ENCODE measurements at places on chromosomes 5 and 9.

DNA sequence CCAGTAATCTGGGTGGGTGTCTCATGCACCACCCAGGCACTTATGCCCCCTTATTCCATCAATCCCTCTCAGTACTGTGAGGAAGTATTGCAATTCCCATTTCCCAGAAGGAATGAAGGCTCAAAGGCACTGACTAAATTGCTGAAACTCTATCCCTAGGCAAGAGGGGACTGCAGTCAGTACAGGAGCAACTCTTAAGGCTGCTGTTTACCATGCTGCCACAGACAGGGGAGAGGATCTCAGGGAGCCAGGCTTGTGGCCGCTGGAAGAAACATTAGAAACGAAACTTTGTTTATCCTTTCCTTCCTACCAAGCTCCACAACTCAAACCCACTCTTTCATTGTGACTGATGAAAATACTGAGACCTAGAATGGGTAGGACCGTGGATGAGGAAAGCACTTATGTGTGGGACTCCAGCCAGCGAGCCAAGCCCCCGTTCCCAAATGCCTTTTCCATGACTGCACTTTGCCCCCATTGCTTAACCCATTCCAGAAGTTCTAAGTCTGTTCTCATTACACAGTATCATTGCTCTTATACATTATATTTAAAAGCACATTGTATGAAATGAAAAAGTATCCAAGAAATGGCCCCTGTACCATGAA is 54.3 kb downstream of the TLE1 start:
- DNase-seq = no peak

DNA sequence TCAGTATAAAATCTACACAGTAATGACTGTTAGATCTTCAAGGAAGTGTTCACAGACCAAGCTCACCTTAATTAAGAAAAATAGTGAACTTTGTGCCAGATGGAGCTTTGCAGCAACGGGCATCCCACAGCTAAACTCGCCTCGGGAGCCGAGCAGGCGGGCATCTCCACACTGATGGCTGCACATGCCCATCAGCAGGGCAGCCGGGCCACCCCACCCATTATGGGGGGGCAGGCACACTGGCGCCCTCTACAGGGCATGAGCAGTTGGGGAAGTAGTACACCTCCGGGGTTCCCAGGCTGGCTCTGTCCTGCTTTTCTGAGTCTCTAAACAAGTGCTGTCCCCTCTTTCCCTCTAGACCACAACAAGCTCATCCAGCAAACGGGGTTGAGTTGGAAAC is 21.6 kb downstream of the ANKS6 start:
- DNase-seq = no peak

GRCh38 chr9:127485995-127486394 is 34.7 kb downstream of the LRSAM1 start:
- no peak for DNase-seq

GRCh38 chr9:124659099-124659659 is 111.9 kb downstream of the NR6A1 start:
- DNase-seq = peak; percentile 79

GRCh38 chr9:125915606-125916005 is 168.4 kb downstream of the PBX3 start:
- DNase-seq = no peak

- DNase-seq = no peak
Measured at GRCh38 chr5:168125445-168126199, 165.8 kb upstream of the WWC1 start.

DNA sequence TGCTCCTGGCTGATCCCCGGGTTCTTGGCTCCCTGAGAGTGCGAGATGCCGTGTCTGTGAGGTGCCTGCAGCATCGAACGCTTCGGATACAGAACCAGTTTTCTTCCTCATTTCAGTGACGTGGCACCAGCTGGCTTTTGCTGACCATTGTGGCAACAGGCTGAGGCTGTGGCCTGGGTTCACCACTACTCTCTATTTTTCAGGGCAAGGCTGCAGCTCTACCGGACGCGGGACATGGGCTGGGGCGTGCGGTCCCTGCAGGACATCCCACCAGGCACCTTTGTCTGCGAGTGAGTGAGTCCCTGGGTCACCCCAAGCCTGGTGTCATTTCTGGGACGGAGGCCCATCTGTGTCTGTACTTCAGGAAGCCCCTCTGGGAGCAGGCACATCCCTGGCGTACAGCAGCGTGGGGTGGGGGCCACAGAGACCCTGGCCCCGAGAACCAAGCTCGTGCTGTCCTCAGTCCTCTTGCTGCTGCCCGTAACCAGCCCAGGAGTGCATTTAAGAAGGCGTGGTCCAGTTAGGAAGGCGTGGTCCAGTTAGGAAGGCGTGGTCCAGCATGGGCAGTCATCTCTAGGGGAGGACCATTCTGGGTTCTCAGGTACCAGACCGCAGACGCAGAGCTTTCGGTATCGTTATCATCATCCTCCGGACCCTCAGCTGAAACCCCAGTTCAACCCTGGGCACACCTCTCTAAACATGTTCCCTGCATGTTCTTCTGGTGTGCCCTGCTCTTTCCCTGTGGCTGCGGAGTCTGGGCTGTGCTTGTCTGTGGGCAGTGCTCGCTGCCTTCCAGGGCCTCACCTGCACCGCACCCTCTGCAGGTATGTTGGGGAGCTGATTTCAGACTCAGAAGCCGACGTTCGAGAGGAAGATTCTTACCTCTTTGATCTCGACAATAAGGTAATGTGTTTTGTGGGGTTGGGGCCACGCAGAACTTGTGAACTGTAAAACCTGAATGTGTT is 60.1 kb upstream of the CACNA1B start:
- no peak for DNase-seq
